ENCODE measurements at places on chromosomes 4 and X.

- no peak overlapping the region for H3K4me3 ChIP-seq
- no peak overlapping the region for H3K27ac ChIP-seq
- H3K27me3 ChIP-seq, result no peaks in the 10 kb centered on the region
- H3K36me3 ChIP-seq, result no peaks in the 10 kb centered on the region
- no peak for DNase-seq
Measured at GRCh38 chrX:45070116-45071007, 130.3 kb downstream of the DIPK2B start.

DNA sequence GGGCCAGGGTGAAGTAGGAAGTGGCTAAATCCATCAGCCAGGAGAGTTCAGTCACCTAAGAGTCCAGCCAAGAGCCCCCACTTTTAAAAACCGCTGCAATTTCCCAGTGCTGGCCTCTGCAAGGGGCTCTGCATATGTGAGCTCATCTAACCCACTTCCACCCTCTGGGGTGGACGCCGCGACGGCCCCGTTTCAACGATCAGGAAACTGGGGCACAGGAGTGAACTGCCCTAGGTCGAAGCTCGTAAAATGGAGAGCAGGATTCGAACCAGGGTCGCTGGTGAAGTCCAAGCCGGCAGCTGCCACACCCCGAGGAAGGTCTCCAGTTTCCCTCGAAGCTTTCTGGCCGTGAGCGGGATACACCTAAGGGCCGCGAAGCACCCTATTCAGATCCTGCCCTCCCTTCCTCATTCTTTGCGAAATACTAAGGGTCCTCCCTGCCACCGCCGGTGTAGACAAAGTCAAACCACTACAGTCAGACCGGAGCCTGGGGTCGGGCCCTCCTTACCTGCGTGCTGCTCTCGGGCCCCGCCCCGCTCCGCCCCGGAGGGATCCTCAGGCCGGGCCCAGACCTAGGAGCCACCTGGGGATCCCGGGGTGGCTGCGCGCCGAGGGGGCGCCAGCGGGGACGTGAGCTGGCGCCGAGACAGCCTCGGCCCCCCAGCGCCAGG is 446 bp downstream of the EVC2 start:
- DNase-seq, result no peak
- no peaks in the 10 kb centered on the region for H3K27me3 ChIP-seq
- H3K4me1 ChIP-seq, result peaks cover 8% of the 10 kb centered on the region

GRCh38 chr4:92232566-92232965 is 71.2 kb upstream of the GRID2 start:
- H3K36me3 ChIP-seq, result no peaks in the 10 kb centered on the region
- no peaks in the 10 kb centered on the region for H3K4me1 ChIP-seq
- no peaks in the 10 kb centered on the region for H3K27me3 ChIP-seq
- no peak overlapping the region for H3K4me3 ChIP-seq

GRCh38 chrX:111047575-111047974 is 48.4 kb upstream of the PAK3 start:
- H3K27ac ChIP-seq, result no peak overlapping the region
- H3K4me3 ChIP-seq, result no peak overlapping the region
- H3K27me3 ChIP-seq, result peaks cover 22% of the 10 kb centered on the region
- H3K36me3 ChIP-seq, result no peaks in the 10 kb centered on the region

GRCh38 chr4:109378076-109378475 is 55.5 kb upstream of the SEC24B start:
- no peak overlapping the region for H3K4me3 ChIP-seq
- H3K27ac ChIP-seq, result no peak overlapping the region
- no peak for DNase-seq
- H3K4me1 ChIP-seq, result no peaks in the 10 kb centered on the region
- no peaks in the 10 kb centered on the region for H3K27me3 ChIP-seq

GRCh38 chrX:115957862-115958490 is 212.6 kb upstream of the AGTR2 start:
- H3K36me3 ChIP-seq, result no peaks in the 10 kb centered on the region
- no peak overlapping the region for H3K4me3 ChIP-seq
- DNase-seq, result no peak
- no peak overlapping the region for H3K27ac ChIP-seq

- no peak for DNase-seq
- no peaks in the 10 kb centered on the region for H3K4me1 ChIP-seq
- H3K36me3 ChIP-seq, result no peaks in the 10 kb centered on the region
- no peaks in the 10 kb centered on the region for H3K27me3 ChIP-seq
- no peak overlapping the region for H3K27ac ChIP-seq
- H3K4me3 ChIP-seq, result no peak overlapping the region
Measured at GRCh38 chr4:142614621-142615323, 231.3 kb downstream of the INPP4B start.

DNA sequence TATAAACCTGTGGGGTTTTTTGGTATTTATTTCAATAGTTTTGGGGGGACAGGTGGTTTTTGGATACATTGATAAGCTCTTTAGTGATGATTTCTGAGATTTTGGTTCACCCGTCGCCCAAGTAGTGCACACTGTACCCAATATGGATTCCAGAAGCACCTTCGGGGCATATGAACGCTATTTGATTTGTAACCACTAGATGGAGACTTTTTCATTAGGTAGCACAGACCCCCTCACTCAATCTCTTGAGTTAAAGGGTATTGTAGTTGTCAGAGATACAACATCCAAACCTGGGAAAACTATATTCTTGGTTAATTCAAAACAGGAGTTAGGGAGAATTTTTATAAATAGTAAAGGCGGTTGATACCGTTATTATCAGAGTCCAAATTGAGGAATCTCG is 79.8 kb downstream of the SPANXN3 start:
- H3K36me3 ChIP-seq, result no peaks in the 10 kb centered on the region
- peaks cover 3% of the 10 kb centered on the region for H3K27me3 ChIP-seq
- no peak overlapping the region for H3K4me3 ChIP-seq

GRCh38 chr4:112076919-112077608 is 68.2 kb upstream of the FAM241A start:
- no peaks in the 10 kb centered on the region for H3K27me3 ChIP-seq
- H3K4me1 ChIP-seq, result no peaks in the 10 kb centered on the region
- H3K36me3 ChIP-seq, result no peaks in the 10 kb centered on the region
- H3K4me3 ChIP-seq, result no peak overlapping the region

Data from breast epithelium (tissue), 4 donors.